ENCODE measurements at places on chromosomes 16 and 17.

DNA sequence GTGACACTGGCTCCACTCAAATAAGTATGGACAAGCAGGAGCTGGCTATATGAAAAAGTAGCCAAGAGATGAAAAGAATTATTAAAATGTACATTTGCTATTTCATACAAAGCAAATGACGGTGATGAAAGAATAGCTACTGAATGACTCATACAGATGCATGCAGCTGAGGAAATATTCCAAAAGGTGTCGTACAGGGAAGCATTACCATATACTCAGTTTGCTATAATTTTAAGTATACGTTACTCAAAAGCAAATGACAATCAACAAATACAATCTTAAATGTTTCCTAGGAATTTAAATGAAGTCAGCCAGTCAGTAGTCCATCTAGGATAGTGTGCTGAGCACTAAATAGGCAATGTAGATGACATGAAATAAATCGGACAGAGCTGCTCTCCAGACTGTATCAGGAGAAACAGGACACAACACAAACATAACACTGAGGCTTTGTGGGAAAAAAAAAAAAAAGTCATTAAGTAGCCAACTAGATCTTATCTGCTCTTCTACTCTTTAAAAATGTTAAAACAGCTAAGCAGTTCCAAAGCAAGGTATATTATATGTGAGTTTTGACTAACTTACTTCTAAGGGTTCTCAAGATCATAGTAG, 65.0 kb downstream of the NCOR1 start:
- peaks cover 13% of the 10 kb centered on the region for H3K4me1 ChIP-seq
- no peak overlapping the region for H3K27ac ChIP-seq
- DNase-seq = no peak
- no peak overlapping the region for H3K4me3 ChIP-seq
- H3K36me3 ChIP-seq = peaks cover 15% of the 10 kb centered on the region

GRCh38 chr17:45749831-45750335, 34.2 kb upstream of the CRHR1 start:
- no peak overlapping the region for H3K4me3 ChIP-seq
- DNase-seq = no peak
- no peak overlapping the region for H3K27ac ChIP-seq
- H3K36me3 ChIP-seq = no peaks in the 10 kb centered on the region

DNA sequence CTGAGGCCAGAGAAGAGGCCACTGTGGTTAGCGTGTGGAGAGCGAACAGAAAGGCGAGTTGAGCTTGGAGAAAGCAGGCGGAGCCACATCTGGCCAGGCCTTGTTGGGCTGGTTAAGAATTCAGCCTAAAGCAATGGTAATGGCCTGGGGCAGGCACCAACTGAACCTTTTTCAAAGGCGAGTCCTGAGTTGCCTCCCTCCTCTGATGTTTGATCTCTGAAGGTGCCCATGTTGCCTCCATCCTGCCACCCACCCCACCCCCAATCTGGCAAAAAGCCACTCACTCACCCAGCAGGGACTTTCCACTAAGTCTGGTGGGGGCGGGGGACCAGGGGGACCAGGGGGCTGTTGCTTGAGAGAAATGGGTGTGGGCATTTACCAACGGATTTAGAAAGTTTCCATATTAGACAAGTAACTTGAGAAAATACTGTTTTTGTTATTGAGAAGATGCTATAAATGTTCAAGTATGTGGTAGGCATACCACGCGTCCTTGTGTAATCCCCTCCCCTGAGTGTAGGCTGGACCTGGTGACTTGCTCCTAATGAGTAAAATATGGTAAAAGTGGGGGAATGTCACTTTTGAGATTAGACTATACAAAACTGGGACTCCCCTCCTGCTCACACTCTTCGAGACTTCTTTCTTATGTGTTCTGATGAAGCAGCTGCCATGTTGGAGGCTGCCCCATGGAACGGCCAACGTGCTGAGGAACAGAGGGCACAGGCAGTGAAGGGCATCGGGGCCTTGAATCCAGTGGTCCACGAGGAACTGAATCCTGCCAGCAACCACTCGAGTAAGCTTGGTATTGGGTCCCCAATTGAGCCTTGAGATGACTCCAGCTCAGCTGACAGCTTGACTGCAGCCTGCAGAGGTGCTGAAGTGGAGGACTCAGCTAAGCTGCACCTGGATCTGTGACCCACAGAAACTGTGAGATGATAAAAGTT, 29.9 kb upstream of the TNS4 start:
- peak overlapping the region; percentile 98 for H3K27ac ChIP-seq
- peak; percentile 55 for DNase-seq
- H3K4me3 ChIP-seq = peak overlapping the region; percentile 66
- no peaks in the 10 kb centered on the region for H3K27me3 ChIP-seq
- H3K36me3 ChIP-seq = peaks cover 2% of the 10 kb centered on the region
- peaks cover 45% of the 10 kb centered on the region for H3K4me1 ChIP-seq

GRCh38 chr17:42989726-42990652, 8.2 kb upstream of the RPL27 start:
- H3K36me3 ChIP-seq = peaks cover 5% of the 10 kb centered on the region
- no peaks in the 10 kb centered on the region for H3K27me3 ChIP-seq
- peaks cover 3% of the 10 kb centered on the region for H3K4me1 ChIP-seq
- no peak overlapping the region for H3K4me3 ChIP-seq
- H3K27ac ChIP-seq = peak overlapping the region; percentile 85

GRCh38 chr16:87548046-87548445, 54.3 kb upstream of the JPH3 start:
- peaks cover 10% of the 10 kb centered on the region for H3K4me1 ChIP-seq
- no peak overlapping the region for H3K4me3 ChIP-seq
- DNase-seq = no peak

GRCh38 chr17:82177761-82178498, 34.7 kb downstream of the CCDC57 start:
- no peak overlapping the region for H3K27ac ChIP-seq
- H3K36me3 ChIP-seq = peaks cover 3% of the 10 kb centered on the region
- no peak for DNase-seq
- no peaks in the 10 kb centered on the region for H3K27me3 ChIP-seq
- no peak overlapping the region for H3K4me3 ChIP-seq
- H3K4me1 ChIP-seq = peaks cover 4% of the 10 kb centered on the region

GRCh38 chr17:8110907-8111306, 7.4 kb downstream of the ALOXE3 start:
- H3K36me3 ChIP-seq = no peaks in the 10 kb centered on the region
- DNase-seq = no peak
- H3K27ac ChIP-seq = peak overlapping the region; percentile 53
- H3K4me3 ChIP-seq = peak overlapping the region; percentile 65
- peaks cover 6% of the 10 kb centered on the region for H3K4me1 ChIP-seq
- peaks cover 37% of the 10 kb centered on the region for H3K27me3 ChIP-seq

GRCh38 chr17:54256401-54256929, 433.7 kb downstream of the KIF2B start:
- DNase-seq = no peak
- H3K4me1 ChIP-seq = no peaks in the 10 kb centered on the region
- H3K36me3 ChIP-seq = no peaks in the 10 kb centered on the region
- H3K27ac ChIP-seq = no peak overlapping the region
- H3K27me3 ChIP-seq = no peaks in the 10 kb centered on the region

DNA sequence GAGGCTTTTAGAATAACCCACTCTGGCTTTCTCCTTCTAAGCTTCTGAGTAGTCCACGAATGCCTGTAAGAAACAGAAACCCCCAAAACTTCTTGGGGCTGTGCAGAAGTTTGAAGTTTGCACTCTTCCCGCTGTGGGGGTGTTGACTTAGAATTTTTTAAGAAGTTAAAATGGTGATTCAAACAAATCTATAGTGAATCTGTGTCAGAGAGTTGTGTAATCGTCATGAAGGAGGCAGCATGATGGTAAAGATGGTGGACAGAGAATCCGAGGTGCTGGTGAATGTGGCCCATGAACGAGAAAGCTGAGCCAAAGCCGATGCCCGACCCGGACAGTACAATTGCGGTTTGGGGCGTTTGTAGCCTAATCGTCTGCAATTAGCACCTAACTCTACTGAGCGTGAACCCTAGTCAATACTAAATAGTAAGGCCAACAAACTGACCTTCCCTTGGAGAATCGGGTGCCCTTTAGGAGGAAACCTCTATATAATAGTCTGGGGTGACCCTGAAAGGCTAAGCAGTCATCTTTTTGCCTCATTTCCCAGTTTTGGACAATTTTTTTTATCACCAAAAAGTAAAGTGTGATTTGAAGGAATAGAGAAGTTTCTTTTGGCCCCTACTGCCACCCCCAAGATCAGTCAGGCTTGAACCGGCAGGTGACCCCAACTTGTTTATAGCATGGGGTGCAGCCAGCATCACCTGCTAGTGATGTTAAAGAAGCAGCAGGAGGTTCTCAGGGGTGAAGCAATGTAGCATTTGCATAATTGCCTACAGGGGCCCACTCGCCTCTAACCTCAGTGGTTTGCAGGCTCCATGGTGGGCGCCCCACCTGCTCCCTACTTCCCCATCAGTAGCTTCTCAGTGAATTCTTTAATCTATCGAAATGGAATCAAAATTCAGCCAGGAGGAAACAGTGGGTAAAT, 11.2 kb downstream of the IRF8 start:
- no peak for DNase-seq
- no peaks in the 10 kb centered on the region for H3K36me3 ChIP-seq
- H3K27ac ChIP-seq = no peak overlapping the region
- H3K4me1 ChIP-seq = peaks cover 3% of the 10 kb centered on the region
- H3K4me3 ChIP-seq = no peak overlapping the region

GRCh38 chr17:81553616-81554181, 1.5 kb upstream of the FAAP100 start:
- H3K4me3 ChIP-seq = peak overlapping the region; percentile 94
- H3K27ac ChIP-seq = peak overlapping the region; percentile 84
- peaks cover 20% of the 10 kb centered on the region for H3K4me1 ChIP-seq
- peaks cover 2% of the 10 kb centered on the region for H3K36me3 ChIP-seq

DNA sequence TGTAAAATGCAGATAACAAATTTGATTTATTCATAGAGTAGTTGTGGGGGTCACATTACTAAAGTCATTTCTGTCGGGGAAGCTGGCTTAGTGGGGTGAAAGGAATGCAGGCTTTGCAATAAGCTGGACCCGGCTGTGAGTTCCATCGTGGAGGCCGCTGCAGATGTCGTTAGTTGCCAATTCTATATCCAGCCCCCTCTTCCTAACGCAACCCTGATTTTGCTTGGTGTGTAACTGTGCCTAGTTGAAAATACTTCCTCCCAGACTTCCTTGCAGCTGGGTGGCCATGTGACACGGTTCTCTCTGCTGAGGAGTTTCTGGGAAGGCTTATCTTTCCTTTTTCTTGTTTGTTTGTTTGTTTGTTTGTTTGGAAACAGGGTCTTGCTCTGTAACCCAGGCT, 4.5 kb downstream of the MFSD6L start:
- peaks cover 18% of the 10 kb centered on the region for H3K27me3 ChIP-seq
- H3K4me3 ChIP-seq = no peak overlapping the region
- H3K36me3 ChIP-seq = peaks cover 2% of the 10 kb centered on the region

GRCh38 chr17:55171634-55172328, 93.0 kb upstream of the HLF start:
- no peaks in the 10 kb centered on the region for H3K27me3 ChIP-seq
- DNase-seq = no peak
- H3K27ac ChIP-seq = peak overlapping the region; percentile 41

DNA sequence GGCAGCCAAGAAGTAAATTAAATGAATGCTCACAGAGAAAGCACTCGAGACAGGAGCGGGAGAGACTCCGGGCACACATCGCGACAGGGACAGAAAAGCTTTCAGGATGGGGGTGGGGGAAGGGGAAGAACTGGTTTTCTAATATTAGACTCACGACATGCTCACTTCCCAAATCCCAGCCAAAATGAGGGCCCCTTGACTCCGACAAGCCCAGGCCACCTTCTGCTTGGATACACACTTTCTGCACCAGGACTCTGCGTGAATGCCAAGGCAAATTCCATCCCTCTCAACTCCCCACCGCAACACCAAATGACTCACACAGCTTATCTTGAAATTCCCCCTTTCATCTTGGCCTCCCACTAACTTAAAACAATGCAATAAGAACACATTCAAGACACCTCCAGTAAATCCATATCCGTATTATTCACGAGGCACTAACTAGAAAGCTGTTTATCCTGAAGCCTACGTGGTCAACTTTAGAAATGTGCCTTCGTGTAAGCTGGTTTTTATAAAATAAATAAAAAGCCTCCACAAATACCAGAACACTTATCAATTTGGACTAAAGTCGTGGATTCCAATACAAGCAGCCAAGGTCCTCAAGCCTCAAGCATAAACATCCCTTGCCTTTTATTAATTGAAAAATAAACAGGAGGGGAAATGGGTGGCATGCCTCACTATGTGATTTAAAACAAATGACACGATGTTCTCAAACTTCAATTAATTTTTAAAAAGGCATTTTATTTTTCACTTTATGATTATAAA, 46.1 kb downstream of the NXN start:
- no peak for DNase-seq
- peaks cover 4% of the 10 kb centered on the region for H3K4me1 ChIP-seq
- H3K27me3 ChIP-seq = peaks cover 27% of the 10 kb centered on the region
- no peak overlapping the region for H3K4me3 ChIP-seq
- H3K36me3 ChIP-seq = no peaks in the 10 kb centered on the region

DNA sequence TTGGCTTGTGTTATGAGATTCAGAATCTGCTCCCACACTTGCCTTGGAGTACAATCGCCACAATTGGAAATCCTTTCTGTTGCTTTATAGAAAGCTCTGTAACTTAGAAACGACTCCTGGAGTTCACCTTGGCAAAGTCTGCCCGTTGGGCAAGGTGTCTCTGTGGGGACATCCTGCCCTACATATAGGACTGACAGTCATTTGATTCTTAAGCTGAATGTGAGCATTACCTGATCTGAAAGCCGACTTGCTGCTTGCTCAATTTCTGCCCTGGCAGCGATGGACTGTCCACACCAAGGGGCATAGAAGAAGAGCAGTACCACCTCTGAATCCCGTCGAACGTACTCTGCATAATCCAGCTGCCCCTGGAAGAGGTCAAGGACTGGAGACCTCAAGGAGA, 6.9 kb downstream of the TXNDC11 start:
- H3K27me3 ChIP-seq = no peaks in the 10 kb centered on the region
- H3K4me1 ChIP-seq = peaks cover 43% of the 10 kb centered on the region
- no peak overlapping the region for H3K4me3 ChIP-seq

GRCh38 chr17:31310260-31310659, 3.6 kb downstream of the EVI2B start:
- no peaks in the 10 kb centered on the region for H3K27me3 ChIP-seq
- DNase-seq = peak; percentile 25
- peak overlapping the region; percentile 93 for H3K4me3 ChIP-seq
- peak overlapping the region; percentile 100 for H3K27ac ChIP-seq

DNA sequence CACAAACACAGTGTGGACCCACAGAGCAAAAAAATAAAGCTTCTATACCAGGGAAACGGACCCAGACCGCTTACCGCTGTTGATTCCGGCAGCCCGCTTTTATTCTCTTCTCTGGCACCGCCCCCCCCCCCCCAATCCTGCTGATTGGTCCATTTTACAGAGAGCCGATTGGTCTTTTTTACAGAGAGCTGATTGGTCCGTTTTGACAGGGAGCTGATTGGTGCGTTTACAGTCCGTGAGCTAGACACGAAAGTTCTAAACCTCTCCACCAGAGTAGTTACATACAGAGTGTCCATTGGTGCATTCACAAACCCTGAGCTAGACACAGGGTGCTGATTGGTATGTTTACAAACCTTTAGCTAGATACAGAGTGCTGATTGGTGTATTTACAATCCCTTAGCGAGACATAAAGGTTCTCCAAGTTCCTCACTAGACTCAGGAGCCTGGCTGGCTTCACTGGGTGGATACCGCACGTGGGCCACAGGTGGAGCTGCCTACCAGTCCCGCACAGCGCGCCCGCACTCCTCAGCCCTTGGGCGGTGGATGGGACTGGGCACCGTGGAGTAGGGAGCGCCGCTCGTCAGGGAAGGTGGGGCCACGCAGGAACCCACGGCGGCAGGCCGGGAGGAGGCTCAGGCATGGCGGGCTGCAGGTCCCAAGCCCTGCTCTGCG, 92.4 kb downstream of the HAPSTR1 start:
- H3K4me1 ChIP-seq = no peaks in the 10 kb centered on the region
- peaks cover 23% of the 10 kb centered on the region for H3K27me3 ChIP-seq
- H3K27ac ChIP-seq = no peak overlapping the region
- no peak for DNase-seq
- no peaks in the 10 kb centered on the region for H3K36me3 ChIP-seq
- no peak overlapping the region for H3K4me3 ChIP-seq
